ENCODE measurements at places on chromosomes 4 and X.
A peak's percentile ranks its signal among the peaks of the same experiment; 100 is the strongest.

- peak; percentile 29 for DNase-seq
Measured at GRCh38 chrX:67726018-67726417, 182.2 kb downstream of the AR start.

GRCh38 chrX:97846228-97846627, 962.5 kb downstream of the RPA4 start:
- no peak for DNase-seq

- DNase-seq, result peak; percentile 31
Measured at GRCh38 chr4:153204247-153204671, at the start of gene TRIM2. TSS of gene TRIM2 (plus strand) at chr4:153204443. CDS start at chr4:153204531, 88 bp downstream.

GRCh38 chrX:132532097-132532496, 43.3 kb upstream of the MBNL3 start:
- DNase-seq, result peak; percentile 1

GRCh38 chrX:34658326-34658725, 1.2 kb upstream of the TMEM47 start:
- no peak for DNase-seq

- DNase-seq, result peak; percentile 44
Measured at GRCh38 chr4:80619070-80619674, 283.6 kb downstream of the CFAP299 start.

DNA sequence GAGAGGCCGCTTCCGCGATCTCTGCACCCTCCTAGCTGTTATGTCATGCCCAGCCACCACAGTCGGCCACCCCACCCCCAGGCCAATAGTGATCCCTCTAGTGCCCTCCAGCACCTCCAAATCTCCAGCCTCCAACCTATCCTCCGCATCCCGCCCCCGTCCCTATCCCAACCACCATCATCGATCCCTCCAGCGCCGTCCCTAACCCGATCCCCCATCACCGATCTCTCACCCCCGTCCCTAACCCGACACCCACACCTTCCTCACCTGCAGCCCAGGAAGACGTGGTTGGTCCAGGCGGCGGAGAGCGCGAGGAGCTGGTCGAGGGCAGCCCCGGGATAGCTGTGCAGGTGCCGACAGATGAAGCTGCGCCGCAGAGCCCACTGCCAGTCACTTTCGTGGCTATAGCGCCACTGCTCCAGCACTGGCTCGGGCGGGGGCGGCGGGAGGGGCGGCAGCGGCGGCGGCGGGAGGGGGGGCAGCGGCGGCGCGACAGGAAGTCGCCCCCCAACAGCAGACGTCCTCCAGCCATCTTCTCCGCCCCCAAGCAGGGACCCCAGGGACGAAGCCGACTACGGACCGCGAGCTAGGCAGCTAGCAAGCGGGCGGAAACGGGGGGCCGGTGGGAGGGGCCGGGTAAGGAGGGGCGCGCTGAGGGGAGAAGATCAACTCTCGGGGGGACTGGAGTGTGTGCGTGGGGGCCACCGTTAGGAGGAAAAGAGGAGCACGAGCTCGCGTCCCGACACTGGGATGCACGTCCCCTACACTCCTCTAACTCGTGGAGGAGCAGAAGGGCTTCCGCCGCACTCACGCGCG, 552 bp downstream of the NKRF start:
- peak; percentile 49 for DNase-seq

DNA sequence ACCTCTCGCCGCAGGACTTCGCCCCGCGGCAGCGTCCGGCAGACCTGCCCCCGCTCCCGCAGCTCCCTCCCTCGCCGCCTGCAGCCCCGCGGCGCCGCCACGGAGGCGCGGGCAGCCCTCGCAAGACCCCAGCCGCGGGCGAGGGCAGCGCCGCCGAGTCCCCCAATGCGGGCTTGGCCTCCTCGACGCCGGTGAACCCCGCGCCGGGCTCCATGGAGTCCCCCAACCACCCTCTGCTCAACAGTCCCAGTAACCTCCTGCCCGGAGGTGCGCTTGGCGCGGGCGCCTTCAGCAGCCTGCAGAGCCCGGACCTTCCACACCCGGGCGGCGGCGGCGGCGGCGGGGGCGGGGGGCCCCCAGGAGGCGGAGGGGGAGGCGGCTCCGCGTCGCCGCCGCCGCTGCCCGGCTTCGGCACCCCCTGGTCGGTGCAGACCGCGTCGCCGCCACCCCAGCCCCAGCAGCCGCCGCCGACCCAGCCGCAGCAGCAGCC, 1.2 kb downstream of the CPEB2 start:
- peak; percentile 70 for DNase-seq

DNA sequence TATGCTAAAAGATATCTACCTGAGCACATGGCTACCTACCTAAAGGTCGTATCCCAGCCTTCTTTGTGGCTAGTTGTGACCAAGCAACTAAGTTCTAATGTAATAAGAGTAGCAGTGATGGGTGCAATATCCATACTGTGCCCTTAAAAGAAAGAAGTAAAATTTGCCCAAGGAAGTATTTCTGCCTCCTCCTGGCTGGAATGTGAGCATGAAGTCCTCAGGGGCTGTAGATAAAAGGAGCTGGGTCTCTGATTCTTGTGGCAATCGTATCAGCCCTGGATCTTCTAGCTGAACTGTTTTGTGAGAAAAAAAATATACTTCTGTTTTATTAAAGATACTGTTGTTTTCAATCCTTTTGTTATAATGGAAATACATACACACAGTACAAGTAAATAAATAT, 217.4 kb downstream of the GPAT3 start:
- DNase-seq, result no peak

- no peak for DNase-seq
Measured at GRCh38 chrX:145506214-145506613, 258.9 kb downstream of the SPANXN1 start.

DNA sequence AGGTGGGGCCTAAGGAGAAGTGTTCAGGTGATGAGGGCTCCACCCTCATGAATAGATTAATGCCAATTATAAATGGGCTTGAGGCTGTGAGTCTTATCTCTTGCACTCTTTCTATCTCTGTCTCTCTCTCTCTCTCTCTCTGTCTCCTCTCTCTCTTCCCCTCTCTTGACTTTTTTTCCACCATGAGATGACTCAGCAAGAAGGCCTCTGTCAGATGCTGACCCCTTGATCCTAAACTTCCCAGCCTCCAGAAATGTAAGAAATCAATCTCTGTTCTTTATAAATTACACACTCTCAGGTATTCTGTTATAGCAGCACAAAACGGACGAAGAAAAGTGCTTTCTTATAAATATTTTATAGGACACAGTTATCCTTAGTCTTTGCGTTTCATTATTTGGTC, 184.9 kb upstream of the PCDH7 start:
- no peak for DNase-seq

DNA sequence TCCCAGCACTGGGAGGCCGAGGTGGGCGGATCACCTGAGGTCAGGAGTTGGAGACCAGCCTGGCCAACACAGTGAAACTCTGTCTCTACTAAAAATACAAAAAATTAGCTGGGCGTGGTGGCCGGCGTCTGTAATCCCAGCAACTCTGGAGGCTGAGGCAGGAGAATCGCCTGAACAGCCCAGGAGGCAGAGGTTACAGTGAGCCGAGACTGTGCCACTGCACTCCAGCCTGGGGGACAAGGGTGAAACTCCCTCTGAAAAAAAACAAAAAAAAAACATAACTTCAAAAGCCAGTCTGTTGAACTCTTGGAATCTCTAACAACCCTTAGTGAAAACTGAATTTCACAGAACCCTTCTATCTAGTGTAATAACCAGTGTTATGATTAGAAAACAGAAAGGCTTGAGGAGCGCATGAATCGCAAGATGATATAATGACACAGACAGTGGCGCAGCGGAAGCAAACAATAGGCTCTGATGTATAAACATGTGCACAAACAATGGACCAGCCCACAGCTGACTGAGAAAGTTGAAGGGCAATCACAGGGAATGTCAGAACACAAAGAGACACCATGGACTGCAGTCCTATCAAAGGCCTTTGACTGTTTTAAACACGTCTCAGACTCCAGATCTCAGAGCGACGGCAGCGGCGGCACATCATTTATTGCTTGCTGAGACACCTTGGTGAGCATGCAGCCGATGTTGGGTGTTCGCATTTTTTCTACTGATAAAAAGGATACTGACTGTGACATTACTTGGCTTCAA, 81.6 kb downstream of the NSUN7 start:
- no peak for DNase-seq

DNA sequence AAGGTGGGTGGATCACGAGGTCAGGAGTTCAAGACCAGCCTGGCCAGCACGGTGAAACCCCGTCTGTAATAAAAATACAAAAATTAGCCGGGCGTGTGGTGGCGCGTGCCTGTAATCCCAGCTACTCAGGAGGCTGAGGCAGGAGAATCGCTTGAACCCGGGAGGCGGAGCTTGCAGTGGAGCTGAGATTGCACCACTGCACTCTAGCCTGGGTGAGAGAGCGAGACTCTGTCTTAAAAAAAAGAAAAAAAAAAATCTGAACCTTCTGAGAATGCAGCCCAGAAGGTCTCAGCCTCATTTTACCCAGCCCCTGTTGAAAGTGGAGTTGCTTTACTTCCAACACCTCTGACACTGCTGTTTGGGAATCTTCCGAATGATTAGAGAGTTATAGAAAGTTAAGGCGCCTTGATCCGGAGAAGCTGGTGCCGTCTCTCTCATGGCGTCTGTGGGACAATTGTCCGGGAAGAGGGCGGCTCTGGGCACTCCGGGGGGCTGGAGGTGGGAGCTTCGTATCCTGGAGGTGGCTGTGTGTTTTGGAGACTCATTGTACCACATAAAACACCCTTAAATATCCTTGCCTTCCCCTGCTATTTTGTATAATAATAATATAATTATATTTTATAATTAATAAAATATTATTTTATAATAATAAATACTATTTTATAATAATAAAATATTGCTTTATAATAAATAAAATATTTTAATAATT, 92.7 kb upstream of the PPP2R3B start:
- no peak for DNase-seq

GRCh38 chr4:100289946-100290345, 99.7 kb upstream of the DDIT4L start:
- no peak for DNase-seq

All from hematopoietic multipotent progenitor cell treated with erythropoietin and hydrocortisone succinate and interleukin-3 and kit ligand, for 4 days (in vitro differentiated cells).